RWPE2 (cell line): ENCODE measurements at places on chromosomes 12 and 14.

DNA sequence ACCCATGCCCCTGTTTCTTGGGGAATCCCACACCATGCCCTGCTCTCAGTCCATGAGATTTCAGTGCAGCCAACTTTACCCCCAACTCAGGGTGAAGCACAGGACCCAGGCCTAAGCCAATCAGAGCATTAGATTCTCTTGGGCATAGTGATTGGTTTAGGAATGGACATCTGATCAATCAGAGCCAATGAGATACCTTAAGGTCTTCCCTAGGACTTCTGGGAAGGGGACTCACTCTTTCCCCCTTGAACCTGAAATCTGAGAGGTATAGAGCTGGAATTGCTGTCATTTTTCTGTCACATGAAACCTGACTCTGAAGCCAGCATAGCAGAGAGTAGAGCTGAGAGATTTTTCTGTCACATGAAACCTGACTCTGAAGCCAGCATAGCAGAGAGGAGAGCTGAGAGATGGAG is 127.1 kb downstream of the ZFP36L1 start:
- DNase-seq: no peak

DNA sequence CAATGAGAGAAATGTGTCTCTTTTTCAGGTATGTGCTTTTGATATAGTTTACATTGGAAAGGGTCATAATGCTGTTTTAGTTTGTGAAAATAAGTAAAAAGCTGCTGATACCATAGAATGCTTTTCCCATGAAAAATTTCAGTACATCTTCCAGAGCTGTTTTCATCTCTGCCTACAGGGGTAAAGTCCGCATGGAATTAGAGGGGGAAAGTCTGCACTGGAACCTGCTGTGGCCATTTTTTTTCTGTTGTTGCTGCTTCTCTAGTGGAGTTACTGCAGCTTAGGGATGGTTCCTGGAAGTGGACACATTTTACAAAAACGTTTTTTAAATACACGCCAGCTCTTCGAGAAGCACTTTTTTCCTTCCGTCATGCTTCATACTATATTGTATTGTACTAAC is 81.3 kb downstream of the VEZT start:
- no peak for DNase-seq

GRCh38 chr14:76467711-76468155 is 91.8 kb downstream of the ESRRB start:
- DNase-seq: no peak

- no peak for DNase-seq
Observed at GRCh38 chr14:89140326-89140725, 276.7 kb downstream of the FOXN3 start.

DNA sequence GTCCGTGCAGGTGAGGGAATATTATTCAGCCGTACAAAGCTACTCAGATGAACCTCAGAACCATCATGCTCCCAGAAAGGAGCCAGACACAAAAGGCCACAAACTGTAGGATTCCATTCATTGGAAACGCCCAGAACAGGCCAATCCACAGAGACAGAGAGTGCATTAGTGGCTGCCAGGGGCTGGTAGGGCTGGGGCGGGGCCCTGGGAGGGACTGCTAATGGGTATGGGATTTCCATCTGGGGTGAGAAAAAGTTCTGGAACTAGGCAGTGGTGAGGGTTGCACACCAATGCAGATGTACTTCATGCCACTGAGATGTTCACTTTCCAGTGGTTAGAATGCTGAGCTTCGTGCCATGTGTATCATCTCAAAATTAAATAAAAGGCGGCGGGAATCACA is 101.1 kb downstream of the RFLNA start:
- no peak for DNase-seq
